Left ventricle myocardium superior (tissue), 1 donor: ENCODE measurements at places on chromosomes 16 and 17.
A peak's percentile ranks its signal among the peaks of the same experiment; 100 is the strongest.

- no peak for DNase-seq
Observed at GRCh38 chr17:3002538-3003295, 60.7 kb downstream of the OR1D5 start.

DNA sequence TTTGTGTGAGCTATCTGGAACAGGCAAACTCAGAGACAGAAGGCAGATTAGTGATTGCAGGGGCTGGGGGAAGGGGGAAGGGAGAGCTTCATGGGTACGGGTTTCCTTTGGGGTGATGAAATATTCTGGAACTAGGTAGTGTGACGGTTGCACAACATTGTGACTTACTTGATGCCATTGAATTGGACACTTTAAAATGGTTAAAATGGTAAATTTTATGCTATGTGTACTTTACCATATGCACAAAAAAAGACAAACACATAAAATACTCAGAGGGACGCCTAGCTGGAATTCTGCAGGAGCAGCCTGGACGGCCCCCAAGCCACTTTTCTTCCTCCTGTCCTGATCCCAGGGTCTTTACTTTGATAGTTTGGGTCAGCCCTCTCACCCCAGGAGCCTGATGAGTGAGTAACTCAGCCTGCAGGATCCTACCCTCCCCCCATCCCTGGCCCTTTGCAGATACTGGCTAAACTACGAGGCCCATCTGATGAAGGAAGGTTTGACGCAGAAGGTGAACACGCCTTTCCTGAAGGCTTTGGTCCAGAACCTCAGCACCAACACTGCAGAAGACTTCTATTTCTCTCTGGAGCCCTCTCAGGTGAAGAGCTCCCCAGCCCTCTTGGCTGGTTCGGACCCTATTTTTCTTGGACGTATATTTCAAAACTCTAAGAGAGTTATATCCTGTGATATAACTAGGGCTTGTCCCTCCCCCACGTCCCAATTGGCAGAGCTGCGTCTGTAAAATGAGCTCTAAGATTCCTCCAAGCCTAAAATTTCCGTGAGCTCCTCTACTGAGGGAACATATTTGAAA is 7.8 kb downstream of the ADGRG3 start:
- no peak for DNase-seq

GRCh38 chr17:4967539-4968485 is at the start of gene SPAG7:
TSS of gene SPAG7 (minus strand) at chr17:4967817. CDS start at chr17:4967804, 13 bp downstream.
- DNase-seq, result peak; percentile 96

GRCh38 chr17:81192386-81193050 is 26.5 kb upstream of the AATK start:
- DNase-seq, result no peak

GRCh38 chr16:57908409-57908987 is 62.4 kb downstream of the CNGB1 start:
- no peak for DNase-seq

- no peak for DNase-seq
Observed at GRCh38 chr16:27237219-27238015, 31.2 kb downstream of the NSMCE1 start.

GRCh38 chr17:42407289-42407836 is 15.7 kb downstream of the CAVIN1 start:
- peak; percentile 88 for DNase-seq

DNA sequence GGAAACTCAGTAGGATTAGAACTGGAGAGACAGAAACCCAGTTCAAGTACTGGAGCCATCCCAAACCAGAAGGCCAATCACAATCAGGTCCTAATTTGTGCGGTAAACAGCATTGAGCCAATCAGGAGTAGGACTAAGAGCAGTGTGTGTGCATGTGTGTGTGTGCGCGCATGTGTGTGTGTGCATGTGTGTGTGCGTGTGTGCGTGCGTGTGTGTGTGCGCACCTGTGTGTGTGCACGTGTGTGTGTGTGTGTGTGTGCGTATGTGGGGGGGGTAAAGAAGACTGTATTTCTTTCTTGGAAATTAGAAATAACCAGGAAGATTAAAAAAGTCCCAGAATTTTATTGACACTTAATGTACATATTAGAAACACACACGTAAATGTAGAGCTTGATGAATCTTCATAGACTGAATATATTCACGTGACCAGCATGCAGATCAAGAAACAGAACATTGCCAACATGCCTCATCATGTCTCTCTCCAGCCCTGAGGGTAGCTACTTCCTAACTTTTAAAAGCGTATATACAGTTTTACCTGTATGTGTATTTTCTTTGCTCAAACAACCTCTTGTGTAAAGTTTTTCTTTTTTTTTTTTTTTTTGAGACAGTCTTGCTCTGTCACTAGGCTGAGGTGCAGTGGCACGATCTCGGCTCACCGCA is 919 bp upstream of the DHRS7C start:
- no peak for DNase-seq

GRCh38 chr17:79332011-79332554 is 257.5 kb downstream of the ENGASE start:
- DNase-seq, result no peak
